ENCODE measurements at places on chromosomes 6 and 20. TPM values are rescaled to one million over a fixed set of nuclear protein-coding genes. Genes with fewer than 3 reads are reported as not detected.

Gene STX11
- 3.2 TPM for total RNA-seq

Gene CEP85L
- 6.7 TPM for total RNA-seq

Gene RBM24
- 23.0 TPM for total RNA-seq

Gene OLIG3
- not detected for total RNA-seq

Gene PGC
- total RNA-seq = 0.18 TPM

Gene ZC2HC1B
- not detected for total RNA-seq

Gene HLA-DRB1
- 1.1 TPM for total RNA-seq

Gene NR2E1
- total RNA-seq = 0.13 TPM

Gene VSTM2L
- total RNA-seq = 16.0 TPM

Gene TRMT6
- 27.9 TPM for total RNA-seq

GRCh38 chr6:158185729-158186456, 17.7 kb downstream of the GTF2H5 start:
- DNase-seq = no peak

DNA sequence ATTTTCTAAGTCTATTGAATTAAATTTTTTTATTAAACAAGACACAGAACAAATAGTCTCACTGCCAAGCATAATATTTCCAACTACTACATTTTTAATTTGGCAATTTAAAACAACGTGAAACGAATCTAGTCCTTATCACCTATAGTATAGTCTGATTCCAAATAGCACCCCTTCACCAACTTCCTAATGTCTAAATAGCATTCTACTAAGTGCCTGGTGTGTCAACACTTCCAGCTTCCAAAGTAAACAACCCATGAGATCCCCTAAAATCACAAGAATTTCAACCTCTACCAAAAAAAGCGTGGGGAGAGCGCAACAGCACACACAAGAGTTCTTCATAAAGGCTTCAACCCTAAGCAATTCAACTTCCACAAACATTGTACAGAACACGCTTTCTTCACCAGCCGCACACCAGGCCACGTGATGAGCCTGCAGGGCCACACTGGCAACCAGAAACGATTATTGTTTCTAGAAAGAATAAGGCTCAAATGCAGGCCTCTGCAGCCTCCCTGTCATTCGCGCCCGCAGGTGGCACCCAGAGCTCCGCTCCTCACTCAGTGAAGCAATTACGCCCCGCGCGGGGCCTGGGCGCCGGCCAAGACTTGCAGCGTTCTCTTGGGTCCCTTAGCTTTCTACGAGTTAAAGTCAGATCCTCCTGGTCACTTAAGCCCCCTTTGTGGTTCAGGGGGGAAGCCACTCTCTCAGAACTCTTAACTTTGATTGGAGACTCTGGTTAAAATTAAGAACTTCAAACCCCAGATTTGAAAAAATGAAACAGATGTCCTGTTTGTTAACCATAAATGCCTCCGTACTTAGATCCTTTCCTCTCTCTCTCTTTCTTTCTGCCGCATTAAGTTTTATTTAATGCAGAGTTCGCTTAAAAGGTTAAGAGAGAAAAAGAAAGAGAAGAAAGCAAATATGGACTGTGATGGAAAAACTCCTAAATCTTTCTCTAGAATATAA, 18.3 kb downstream of the SIM1 start:
- DNase-seq = no peak

- DNase-seq = no peak
These were observed 5.1 kb upstream of the MAP1LC3A start for GRCh38 chr20:34553366-34553867.

DNA sequence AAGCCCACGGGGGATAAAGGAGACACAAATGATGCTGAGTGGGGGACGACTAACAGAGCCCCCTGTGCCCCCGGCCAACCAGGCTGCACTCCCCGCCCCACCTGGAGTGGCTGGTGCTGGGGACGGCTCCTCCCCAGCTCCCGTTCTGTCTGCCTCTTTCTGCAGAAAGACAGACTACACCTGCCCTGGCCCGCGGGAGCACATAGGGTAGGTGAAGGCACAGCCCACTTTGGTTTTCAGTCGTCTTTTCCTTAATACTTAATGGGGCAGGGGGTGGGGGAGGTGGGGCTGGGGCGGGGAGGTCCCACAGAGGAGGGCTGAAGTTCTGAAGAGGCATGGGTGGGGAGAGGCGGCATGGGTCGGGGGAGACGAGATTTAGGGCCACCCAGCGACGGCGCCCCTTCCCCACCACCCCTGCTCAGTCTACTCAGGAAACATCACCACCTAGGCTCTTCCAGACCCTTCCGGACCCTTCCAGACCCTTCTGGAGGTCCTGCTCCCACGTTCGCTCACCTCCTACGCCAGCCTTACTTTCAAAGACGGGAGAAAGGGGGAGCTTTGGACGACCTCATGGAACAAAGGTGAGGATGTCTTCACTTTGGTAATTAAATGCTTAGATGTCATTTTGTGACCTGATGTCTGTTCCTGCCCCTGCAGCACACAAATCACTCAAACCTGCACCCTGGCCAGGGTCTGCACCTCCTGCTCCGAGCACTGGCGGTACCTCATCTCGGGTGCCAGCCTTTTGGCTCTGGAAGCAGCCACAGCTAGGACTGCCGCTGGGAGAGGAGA, 21.2 kb upstream of the FRMD1 start:
- no peak for DNase-seq

DNA sequence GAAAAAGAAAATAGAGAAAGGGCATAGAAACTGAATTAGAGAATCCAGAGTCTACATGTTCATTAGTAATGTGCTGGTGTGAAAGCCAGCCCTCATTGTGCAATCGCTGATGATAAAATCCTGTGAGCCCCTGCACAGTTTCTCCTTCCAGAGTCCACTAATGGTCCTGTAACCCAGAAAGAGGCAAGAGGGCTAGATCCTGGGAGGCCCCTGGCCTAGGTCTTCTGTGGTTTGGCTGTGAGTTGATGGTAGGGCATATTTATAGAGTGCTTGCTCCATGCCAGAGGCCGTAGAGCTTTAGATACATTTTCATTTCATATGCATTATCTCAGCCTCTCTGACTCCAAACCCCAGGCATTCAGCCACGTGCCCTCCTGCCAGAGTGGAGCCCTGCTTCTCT, 94.9 kb upstream of the MTHFD1L start:
- no peak for DNase-seq

GRCh38 chr6:113077794-113078193, 730.7 kb downstream of the RFPL4B start:
- DNase-seq = no peak

DNA sequence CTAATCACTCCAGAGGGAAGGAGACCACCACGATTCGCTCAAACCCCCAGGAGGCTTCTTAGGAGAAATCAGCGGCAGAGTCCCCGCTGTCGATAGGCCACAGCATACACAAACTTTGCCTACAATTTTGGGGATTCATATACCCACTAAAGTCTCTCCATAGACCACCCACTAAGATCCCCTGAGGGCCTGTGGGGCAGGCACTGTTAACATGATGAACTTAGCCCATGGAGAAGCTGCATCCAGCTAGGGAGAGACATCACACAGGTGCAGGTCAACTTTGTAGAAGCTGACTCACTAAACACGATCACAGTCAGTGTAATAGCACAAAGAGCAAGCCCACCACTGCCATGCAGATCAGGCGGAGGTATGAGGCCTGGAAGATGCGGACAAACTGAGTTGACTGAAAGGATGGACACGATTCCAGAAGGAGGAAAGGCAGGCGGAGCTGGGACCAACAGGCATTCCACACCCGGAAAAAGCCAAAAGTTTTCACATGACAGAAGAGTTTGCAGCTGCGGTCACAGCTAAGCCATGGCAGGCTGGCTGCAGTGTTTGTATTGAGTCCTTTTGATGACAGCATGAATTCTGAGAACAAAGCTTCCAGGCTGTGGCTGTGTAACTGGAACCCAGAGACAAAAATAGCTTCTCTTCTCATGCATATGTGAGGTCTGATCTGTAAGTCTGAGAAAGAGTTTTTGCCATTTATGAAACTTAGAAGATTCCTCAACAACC, 75.7 kb upstream of the QKI start:
- DNase-seq = no peak

DNA sequence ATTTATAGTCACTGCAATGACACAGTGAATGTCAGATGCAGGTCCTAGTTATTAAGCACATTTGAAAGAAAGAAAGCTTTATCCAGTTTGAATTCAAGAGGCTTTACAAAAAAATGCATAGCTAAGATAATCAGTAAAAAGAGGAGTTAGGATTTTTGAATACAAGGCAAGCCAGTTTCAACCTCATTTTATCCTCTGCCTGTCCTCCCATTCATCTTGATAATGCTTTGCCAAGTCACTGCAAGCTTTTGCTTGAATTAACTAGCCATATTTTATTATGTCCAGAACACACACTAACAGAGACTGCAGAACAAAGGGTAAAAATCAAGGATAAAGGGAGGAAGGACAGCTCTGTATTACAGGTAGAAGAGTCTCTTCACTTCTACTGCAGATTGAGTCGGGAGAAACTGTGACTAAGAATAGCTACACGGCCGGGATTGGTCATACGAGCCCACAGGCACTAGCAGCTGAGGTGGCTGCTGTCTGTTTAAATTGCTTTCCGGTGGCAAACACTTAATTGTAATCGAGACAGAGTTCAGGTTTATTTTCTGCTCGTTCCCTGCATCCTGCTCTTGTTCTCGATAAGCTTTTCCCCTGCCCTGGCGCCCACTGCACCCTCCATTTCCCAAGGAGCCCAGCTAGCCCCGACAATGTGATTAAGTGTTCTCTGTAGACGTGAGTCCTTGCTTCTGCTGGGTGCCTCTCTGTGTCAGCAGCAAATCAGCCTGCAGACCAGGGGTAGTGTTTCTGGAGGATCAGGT, 30.5 kb upstream of the AKAP12 start:
- DNase-seq = no peak

GRCh38 chr6:121201105-121201504, 133.2 kb downstream of the TBC1D32 start:
- DNase-seq = no peak

DNA sequence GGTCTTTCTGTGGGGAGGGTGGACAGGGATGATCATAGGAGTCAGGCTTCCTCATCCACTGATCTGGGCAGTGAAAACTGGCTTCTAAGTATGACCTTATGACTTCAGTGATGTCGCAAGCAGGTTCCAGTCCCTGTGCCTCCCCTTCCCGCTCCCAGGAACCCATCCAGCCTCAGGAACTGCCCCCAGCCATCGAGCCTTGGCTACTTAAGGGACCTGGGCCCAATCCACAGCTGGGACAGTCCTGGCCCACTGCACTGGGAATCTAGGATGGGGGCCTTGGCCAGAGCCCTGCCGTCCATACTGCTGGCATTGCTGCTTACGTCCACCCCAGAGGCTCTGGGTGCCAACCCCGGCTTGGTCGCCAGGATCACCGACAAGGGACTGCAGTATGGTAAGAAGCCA, at the start of gene LBP:
LBP (plus strand) TSS at position 236 of the 405 bp plus-strand sequence; CDS start at position 271, 35 bp downstream.
- no peak for DNase-seq

DNA sequence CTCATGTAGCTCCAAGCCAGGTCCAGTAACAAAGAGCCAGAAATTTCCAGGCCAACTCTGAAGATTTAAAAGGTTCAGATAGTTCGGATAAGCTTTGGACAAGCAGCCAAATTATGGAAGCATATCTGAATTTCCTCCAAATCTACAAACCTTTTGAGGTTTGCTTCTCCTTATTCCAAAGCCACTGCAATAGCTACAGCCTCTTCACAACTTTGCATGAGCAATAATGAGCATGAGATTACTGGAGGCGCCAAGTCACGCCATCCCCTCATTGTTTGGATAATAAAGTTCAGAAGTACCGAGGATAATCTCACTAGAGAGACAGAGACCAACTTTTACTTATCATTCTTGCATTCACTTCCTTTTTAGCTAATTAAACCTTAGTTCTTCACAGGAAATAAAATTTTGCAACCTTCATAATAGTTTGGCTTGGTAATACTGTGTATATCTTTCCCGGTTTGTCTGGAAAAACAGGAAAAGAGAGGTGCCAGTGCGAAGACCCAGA, 329.6 kb upstream of the RSPO3 start:
- DNase-seq = no peak

- DNase-seq = no peak
These were observed 14.4 kb downstream of the KPNA5 start for GRCh38 chr6:116695401-116695800.

- DNase-seq = no peak
These were observed 65.5 kb downstream of the NRN1 start for GRCh38 chr6:5941188-5941587.

DNA sequence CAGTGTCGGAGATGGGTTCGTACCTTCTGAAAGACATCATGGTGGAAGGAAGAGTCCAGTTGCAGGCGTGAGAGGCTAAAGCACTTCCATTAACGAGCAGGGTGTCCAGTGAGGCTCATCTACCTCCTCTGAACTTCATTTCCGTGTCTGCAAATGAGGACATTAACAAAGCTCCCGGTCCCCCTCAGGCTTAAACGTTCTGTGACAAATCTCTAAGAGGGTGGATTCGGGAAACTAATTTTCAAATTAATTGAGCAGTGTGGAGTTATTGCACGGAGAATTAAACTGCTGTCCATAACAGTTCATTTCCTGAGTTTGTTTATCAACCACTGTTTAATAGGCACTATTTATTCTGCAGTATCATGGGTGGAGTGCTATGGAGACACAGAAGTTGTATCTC, 68.2 kb downstream of the TRMT6 start:
- DNase-seq = no peak
